Umbilical cord (tissue), 2 donors: ENCODE measurements at places on chromosomes 6 and 20.

DNA sequence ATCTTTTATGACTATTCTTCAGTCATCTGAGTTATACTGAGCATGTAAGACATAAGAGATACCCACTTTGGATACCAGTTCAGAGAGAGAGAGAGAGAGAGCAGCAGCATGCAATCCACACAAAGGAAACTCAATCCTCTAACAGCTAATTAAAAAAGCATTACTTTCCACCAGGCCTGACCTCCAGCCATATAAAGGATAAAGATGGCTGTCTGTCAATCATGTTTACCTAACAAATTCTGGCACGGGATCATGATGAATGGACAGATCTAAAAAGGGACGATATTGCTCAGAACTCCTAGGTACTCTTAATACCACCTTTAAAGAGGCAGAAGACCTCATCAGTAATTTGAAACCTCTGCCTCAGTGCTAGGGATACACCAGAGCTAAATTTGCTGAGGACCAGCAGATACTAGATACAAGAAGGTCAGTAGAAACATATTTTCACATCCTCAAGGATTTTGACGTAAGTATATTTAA, 159.2 kb downstream of the RPS12 start:
- no peak for DNase-seq

DNA sequence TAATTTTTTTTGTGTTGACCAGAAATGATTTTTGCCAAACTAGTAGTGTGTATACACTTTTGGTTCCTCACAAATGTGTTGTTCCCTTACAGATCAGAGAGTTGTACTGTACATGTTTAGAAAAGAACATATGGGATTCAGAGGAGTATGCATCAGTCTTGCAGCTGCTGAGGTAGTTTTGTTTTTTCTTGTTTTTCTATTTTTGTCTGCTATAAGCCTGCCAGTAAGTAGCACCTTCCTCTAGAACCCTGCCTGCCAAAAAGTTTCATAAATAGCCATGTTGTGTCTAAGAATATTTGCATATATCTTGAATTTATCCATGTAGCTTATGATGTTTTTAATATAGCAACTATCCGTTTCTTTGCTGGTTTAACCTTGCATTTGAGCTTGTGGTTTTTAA, 46.4 kb downstream of the ORC3 start:
- no peak for DNase-seq

DNA sequence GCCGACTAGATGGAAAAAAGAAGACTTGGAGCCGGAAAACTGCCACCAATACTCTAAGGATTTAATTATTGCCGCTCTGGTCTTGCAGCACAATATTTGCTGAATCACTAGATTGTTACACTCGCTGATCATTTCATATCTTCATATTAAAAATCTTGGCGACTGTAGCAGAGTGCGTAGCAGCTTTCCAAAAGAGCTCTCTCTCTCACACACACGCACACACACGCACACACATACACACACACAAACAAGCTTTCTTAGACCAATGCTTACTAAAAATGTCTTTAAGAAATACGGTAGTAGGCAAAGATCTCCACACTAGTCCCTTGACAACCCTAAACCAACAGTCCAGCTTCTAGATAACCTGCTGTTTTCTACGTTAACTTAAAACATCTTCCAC, 7.7 kb downstream of the GRIK2 start:
- DNase-seq, result no peak

- DNase-seq, result no peak
Measured at GRCh38 chr20:4112481-4113421, 97.4 kb upstream of the RNF24 start.

DNA sequence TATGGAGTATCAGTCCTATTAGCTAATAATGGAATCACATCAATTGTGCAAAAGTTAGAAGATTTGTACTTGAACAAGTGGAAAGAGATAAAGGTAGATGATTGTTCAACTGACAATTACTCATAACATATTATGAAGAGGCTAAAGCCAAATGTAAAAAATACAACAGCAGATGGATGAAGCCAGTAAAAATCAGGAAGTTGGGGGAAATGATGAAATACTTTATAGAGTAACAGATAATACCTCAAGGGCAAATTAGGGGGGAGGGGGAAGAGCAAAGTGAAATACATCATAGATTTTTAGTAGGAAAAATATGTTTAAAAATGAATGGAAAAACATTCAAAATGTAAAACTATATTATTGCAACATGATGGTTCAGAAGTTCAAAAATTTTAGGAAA, 114.0 kb downstream of the PDSS2 start:
- no peak for DNase-seq

DNA sequence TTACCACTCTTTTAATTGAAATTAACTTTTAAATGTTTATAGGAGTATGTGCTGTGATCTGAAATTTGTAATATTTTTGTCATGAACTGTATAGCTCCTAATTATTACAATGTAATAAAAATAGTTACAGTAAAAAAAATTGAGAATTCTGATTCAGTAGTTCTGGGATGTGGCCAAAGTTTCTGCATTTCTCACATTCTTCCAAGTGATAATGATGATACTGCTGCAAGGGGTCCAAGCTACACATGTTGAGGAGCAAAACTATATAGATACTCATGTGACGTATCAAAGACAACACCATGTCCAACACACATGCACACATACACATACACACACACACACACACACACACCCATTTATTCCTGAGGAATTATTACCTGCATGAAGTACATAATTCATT, 71.0 kb upstream of the FAM83B start:
- no peak for DNase-seq

GRCh38 chr6:33455051-33455450, 675 bp downstream of the ZBTB9 start:
- no peak for DNase-seq

- no peak for DNase-seq
Measured at GRCh38 chr6:89749918-89750317, 69.7 kb downstream of the MDN1 start.
